Esophagus squamous epithelium (tissue), 5 donors: ENCODE measurements at places on chromosomes 7 and 10. TPM values are rescaled to one million over a fixed set of nuclear protein-coding genes. Genes with fewer than 3 reads are reported as not detected.

DNA sequence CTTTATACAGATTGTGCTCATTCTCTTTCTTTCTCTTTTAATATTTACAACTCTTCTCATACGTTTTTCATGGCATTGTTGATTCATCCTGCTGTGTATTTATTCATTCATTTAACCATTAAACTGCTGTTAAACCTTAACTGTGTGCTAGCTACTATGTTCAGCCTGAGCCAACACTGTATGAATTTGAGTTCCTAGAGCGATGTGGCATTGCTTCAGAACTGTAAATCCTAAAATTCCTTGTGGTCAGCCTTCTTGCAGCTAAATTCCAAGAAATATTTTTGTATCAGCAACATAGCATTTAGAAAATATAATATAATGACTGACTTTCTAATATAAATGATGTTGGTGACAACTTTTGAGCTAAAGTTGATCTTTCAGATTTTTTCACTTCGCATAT lies 184.7 kb upstream of the FZD1 start:
- no peak for DNase-seq

DNA sequence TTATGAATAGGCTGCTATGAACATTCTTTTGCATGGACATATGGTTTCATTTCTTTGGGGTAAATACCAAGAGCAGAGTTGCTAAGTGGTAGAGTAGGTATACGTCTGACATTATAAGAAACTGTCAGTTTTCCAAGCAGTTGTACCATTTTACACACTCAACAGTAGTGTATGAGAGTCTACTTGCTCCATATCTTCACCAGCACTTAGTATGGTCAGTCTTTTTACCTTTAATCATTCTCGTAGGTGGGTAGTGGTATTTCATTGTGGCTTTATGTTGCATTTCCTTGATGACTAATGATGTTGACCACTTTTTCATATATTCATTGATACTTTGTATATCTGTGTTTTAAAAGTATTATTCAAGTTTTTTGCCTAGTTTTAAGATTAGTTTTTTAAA lies 45.1 kb downstream of the POU6F2 start:
- no peak for DNase-seq

DNA sequence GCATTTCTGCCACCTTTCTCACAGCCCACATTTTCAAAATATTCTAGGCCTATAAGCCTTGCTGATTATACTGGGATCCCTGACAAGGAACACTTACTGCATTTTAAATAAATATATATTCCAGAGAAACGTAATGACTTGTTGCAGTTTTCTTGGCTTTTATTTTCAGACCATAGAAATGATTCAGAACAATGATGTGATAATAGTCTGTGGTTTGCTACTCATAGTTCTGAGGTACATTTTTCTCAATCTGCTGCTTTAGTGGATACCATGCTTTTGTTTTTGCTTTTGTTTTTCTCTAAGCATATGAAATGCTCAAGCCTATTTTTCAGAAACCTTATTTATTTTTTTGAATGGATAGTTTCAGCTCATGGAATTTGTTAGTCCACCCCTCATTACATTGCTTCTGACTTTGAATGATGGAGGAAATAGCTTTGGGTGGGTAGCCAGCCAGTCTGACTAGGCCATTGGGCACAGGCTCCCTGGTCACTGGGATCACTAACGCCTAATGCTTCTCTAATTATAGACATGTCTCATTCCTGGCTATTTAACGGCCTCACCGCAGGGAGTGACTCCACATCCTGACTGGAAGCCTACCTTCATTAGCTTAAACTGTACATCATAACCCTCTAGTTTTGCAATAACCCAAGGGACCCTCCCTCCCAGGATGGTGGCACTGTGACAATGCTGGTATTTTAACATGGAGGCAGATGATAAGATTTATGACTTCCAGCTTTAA lies 66.1 kb downstream of the MBL2 start:
- no peak for DNase-seq

DNA sequence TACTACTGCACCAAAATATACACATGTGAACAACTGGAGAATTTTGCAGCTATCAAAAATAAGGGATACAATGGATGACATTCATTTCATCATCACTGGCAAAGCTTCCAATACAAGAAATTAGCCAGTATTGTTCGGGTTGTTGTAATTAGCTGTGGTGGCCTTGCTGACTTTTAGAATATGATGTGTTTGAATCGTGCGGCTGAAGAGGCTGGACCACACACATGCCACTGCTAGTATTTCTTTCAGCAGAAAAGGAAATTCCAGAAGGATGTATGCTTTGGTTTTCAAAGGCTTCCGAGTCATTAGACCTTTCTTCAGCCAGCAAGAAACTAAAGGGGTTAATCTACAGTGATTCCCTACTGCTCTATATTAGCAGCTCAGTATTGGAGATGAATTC lies 16.6 kb downstream of the RPP38 start:
- DNase-seq: no peak

PRRT4 gene
- total RNA-seq: 1.9 TPM
